ENCODE measurements at places on chromosomes 5 and 9. TPM values are rescaled to one million over a fixed set of nuclear protein-coding genes. Genes with fewer than 3 reads are reported as not detected.

DNA sequence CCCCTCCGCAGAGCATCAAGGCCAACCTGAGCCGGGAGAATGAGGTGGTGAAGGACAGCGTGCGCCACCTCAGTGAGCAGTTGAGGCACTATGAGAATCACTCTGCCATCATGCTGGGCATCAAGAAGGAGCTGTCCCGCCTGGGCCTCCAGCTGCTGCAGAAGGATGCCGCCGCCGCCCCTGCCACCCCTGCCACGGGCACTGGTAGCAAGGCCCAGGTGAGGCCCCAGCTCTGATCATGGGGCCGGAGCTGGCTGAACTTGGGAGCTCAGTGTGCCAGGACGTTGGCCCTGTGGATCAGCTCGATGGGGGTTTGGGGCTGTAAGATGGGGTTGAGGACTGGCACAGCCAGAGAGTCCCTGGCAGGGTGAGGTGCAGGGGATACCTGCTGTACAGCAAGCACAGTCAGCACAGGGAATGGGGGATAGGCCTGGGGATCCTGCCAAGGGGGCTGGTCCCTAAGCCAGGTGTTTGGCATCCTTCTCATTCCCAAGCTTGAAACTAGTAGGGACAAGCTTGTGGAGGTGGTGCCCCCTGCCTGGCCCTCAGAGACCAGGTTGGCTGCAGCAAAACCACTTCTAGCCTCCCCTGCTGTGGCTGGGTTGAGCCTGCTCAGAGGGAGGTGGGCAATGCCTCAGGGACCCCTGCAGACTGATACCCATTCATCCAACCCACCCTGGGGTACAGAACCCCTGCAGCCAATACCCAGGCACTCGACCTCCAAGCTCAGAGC is 22.5 kb downstream of the OLFML2A start:
- DNase-seq: no peak

- no peak for DNase-seq
Measured at GRCh38 chr5:37867654-37868053, 27.8 kb upstream of the GDNF start.

DNA sequence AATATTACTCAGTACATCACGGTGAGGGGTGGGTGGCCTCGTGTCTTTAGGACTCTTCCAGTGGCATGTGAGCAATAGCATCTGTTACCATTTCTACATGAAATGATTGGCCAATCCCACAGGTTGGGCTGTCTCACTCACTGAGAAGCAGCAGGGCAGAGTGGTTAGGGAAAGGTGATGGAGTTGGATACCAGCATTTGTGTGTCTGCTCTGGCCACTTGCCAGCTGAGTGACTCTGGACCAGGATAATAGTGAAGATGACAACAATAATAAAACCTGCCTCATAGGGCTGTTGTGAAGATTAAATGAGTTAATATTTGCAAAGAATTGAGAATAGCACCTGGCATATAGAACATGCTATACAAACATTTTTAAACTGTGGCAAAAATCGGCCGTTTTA is 42.0 kb downstream of the IQGAP2 start:
- no peak for DNase-seq

- peak; percentile 90 for DNase-seq
Measured at GRCh38 chr9:116589392-116590354, 97.4 kb upstream of the TRIM32 start.

UNC13B gene
- total RNA-seq: 11.8 TPM

DNA sequence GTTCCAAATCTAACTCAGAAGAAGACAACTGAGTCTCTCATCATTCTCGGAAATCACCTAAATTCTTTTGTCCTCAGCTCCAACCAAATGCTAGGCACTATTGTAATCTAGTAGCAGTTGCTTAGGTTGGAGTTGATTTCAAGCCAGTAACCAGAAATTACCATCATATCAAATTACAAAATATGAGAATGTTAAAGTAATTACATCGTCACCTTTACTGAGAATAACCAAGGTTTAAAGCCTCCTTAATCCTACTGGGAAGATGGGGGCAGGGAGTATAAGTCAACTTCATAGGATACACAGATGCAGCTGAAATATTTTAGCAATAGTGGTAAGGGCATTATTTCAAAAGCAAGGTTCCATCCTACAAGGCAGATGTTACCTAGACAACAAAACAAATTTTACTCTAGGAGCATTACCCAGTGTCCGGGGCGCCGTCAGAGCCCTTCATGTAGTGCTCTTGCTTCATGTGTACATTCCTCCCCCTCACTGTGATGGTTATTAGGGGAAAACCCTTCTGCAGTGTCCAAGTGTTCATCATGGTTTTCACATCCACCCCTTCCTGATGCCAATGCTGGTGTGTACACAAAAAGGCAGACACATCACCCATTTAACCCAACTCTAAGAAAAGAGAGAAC is 19.5 kb downstream of the ERAP1 start:
- no peak for DNase-seq

DNA sequence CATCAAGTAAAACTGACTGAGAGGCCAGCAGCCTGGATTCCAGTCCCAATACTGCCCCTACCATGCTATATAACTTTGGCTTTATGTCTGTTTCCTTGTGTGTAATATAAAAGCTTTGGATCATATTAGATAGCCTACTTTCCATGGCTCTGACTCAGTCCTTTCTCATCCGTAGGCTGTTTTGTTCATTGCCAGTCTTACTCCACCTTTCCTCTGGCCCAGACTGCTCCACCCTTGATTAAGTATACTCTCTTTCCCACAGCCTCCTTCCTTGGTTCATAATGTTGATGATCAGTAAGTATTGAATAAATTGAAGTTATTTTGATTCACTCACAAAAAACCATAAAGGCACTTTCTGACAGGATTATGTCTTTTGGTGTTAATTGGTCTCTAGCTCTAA is 1.5 kb upstream of the MRPS30 start:
- peak; percentile 84 for DNase-seq

DNA sequence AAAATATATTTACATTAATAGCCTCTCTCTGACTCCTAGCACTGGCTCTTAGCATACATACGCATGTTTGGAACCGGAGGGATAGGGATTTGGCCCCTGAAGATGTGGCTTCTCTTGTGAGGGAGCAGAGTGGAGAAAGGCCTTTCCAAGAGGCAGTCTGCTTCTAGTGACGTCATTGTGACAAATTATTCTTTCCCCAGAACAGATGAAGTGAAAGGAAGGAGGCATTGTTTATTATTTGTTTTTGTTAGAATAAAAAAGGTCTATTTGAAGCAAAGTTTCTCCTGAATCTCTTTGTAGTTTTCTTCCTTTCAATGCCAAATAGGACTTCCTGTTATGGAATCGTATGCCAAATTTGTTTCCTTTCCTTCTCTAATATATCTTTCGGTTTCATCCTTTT is 361.6 kb downstream of the ICE1 start:
- DNase-seq: no peak

GRCh38 chr9:36959681-36960574 is 74.1 kb downstream of the PAX5 start:
- DNase-seq: no peak

GRCh38 chr5:141359790-141360426 is at the start of gene PCDHGB2:
Gene PCDHGB2 (plus strand): TSS chr5:141359994. CDS start chr5:141360136, 142 bp downstream.
- DNase-seq: peak; percentile 40

- DNase-seq: peak; percentile 19
Measured at GRCh38 chr5:81420039-81420667, 26.2 kb upstream of the ACOT12 start.

GRCh38 chr5:122870219-122870856 is 24.9 kb downstream of the SNX24 start:
- no peak for DNase-seq

GRCh38 chr9:112535811-112536210 is 49.2 kb downstream of the KIAA1958 start:
- DNase-seq: no peak

CCL27 gene
- total RNA-seq: not detected

DNA sequence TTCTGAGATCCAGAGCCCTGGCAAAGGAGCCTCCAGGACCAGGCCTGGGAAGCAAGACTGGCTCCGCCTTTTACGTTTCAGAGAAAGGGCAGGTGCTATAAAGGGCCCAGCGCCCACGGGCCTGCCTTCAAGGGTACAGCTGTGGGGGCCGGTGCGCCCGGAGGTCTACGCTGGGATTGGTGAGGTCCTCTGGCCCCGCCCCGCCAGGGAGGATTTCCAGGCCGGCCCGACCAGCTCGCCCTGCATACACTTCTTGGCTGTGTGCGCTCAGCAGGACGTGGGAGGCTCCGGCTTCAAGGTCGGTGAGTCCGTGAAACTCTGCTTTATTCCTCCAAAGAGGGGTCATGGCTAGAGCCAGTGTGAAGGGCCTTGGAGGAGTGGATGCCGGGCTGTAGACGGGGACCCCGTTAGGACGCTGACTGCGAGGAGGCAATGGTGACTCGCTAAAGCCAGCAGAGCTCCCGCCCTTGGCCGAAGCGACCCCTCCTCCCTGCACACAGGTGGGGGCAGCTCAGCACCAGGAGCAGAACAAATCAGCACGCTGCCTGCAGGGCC is at the start of gene CKMT2:
Gene CKMT2 (plus strand): TSS at position 243 of the 555 bp plus-strand sequence. CDS start 17,811 bp downstream, outside the sequence.
- DNase-seq: no peak

GRCh38 chr5:7364226-7364875 is 31.6 kb upstream of the ADCY2 start:
- no peak for DNase-seq

HK3 gene
- total RNA-seq: not detected

DNA sequence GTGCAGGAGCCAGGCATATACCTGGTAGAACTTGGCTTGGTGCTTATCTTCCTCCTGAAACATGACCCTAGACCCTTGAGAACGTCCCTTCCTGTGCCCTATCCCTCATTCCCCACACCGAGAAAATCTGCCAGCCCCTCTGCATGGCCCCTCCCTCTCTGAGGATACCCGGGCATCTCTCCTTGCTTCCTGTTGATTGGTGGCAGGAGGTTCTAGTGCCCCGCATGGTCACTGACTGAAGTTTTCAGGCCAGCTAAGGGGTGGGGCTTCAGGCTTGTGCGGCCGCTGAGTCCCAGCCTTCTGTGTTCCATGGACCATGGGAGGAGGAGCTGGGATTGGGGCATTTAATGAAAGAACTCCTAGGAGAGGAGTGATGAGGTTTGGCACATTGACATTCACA is 22.8 kb downstream of the IGIP start:
- peak; percentile 28 for DNase-seq
